ENCODE measurements at places on chromosomes 16 and 17. TPM values are rescaled to one million over a fixed set of nuclear protein-coding genes. Genes with fewer than 3 reads are reported as not detected.

The ATP1B2 gene
- polyA plus RNA-seq = 1.0 TPM

The HOXB5 gene
- 0.30 TPM for polyA plus RNA-seq

The NKD1 gene
- 0.08 TPM for polyA plus RNA-seq

The SLC25A11 gene
- 163 TPM for polyA plus RNA-seq

The PLCG2 gene
- polyA plus RNA-seq = 0.96 TPM

The CCNF gene
- polyA plus RNA-seq = 1.1 TPM

The DUS2 gene
- 15.1 TPM for polyA plus RNA-seq

The ATP2A1 gene
- 1,496 TPM for polyA plus RNA-seq

The SPATA22 gene
- 0.12 TPM for polyA plus RNA-seq

The TEKT3 gene
- 0.05 TPM for polyA plus RNA-seq

The MYBBP1A gene
- 35.5 TPM for polyA plus RNA-seq

The LRRC46 gene
- 0.40 TPM for polyA plus RNA-seq
